ENCODE measurements at places on chromosomes 6 and 20.

- DNase-seq, result no peak
These were observed 20.9 kb upstream of the SMOC2 start for GRCh38 chr6:168420084-168420483.

DNA sequence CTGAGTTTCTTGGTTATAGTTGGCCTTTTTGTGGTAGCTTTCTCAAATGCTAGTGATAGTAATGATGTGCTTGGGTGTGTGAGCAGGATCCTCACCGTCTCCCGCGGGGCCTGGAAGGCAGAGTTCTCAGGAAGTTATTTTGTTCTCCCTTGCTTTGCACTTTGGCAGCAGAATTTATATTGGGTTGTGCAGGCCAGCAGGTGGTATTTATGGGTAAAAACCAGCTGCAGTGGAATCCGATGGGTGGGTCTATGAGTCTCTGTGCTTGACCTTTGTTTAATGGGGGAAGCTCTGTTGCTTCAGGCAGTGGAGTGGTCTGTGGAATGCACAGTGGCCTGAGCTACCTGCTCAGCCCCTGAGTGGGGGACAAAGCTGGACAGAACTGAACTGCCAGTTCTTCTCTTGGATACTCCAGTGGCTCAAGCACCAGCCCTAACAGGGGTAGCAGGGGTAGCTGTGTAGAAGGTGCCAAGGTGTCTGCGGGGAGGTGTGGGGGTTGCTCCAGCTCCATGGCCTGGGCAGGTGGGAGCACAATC lies 27.3 kb downstream of the IGF2R start:
- no peak for DNase-seq

- no peak for DNase-seq
These were observed 978 bp downstream of the HLA-A start for GRCh38 chr6:29943053-29943966.

GRCh38 chr6:43271944-43272343 lies 26.1 kb upstream of the SLC22A7 start:
- no peak for DNase-seq

- DNase-seq, result no peak
These were observed 48.0 kb downstream of the MUC22 start for GRCh38 chr6:31058128-31058894.

DNA sequence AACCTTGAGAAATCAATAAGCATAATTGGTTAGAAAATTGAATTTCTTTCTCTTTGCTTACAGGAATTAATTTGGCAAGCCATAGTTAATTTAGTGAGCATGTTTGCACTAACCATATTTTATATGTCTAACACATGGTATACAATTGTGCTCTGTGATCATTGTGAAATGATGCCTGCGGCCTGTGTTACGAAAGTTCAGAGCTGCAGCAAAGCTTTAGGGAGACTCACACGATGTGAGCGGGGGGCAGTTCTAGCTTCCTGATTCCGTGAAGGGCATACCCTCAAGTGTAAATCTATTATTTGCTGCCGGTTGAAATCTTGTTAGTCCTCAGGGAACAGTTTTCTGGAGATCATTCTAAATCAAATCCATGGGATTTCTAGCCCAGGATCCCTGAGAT lies 25.5 kb upstream of the ADTRP start:
- DNase-seq, result no peak

GRCh38 chr6:139303185-139303584 lies 11.4 kb upstream of the TXLNB start:
- DNase-seq, result no peak

- DNase-seq, result no peak
These were observed 46.8 kb upstream of the INSM1 start for GRCh38 chr20:20321134-20321533.

DNA sequence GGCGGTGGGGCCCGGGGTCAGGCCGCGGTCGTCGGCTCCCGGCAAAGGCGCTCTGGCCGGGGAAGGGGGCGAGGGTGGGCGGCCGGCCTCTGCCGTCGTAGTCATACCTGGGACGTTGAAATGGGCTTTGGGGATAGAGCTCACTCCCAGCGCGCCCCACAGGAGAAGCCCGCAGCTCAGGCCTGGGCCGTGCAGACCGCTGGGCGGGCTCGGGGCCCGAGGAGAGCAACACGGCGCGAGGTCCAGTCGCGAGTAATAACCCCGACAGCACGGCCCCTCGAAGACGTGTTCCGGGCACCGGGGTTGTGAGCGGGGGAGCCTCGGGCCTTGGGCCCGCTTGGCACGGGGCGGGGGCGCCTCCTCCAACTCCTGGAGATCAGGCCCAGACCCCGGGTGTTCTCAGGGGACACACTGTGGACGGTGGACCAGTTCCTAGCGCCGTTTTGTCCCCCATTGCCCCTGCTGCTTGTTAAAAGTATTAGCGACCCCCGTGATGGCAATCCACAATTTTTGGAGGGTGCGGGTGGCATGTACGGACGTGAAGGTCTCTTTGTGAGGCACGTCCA lies 10.9 kb downstream of the FOXC1 start:
- no peak for DNase-seq

- no peak for DNase-seq
These were observed 80.3 kb upstream of the BMP5 start for GRCh38 chr6:55955684-55956083.

DNA sequence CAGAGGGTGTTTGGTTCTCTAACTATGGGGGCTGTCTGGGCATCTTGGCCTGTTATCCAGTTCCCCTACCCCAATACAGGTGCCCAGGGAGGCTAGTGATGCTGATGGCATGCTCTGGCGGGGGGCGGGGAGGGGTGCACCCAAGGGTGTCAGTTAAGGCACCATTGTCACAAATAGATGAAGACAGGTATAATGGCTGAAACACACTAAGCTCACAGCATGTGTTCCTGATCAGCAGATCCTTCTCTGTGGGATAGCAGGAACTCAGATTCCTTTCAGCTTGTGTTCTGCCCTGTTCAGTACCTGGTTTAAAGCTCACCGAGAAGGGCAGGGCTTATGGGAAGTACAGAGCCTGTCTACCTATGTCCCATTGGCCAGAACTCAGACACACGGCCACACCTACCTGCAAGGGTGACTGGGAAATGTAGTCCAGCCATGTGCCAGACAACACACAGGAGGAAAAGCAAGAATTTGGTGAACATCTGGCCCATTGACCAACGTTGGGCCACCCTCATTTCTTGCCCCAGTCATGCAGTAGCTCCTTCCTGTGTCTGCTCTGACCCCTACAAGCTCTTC lies 3.4 kb upstream of the RSPO4 start:
- no peak for DNase-seq

DNA sequence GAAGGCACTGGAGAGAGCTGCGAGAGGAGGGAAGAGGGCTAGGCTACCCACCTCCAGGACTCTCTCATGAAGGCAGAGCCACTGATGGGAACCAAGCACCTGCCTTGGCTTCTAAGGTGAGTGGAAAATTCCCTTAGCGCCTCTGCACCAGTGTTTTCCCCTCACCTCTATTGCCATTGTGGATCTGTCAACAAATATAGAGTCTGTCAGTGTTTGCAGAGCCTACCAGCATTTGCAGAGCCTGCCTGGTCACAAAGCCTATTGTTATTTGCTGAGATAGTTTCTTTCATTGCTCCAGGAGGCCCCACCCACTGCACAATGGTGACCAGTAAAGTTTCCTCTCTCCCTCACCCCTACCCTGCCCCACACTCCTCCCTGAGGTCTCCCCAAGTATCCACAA lies 141.9 kb downstream of the MRPL14 start:
- DNase-seq, result no peak

DNA sequence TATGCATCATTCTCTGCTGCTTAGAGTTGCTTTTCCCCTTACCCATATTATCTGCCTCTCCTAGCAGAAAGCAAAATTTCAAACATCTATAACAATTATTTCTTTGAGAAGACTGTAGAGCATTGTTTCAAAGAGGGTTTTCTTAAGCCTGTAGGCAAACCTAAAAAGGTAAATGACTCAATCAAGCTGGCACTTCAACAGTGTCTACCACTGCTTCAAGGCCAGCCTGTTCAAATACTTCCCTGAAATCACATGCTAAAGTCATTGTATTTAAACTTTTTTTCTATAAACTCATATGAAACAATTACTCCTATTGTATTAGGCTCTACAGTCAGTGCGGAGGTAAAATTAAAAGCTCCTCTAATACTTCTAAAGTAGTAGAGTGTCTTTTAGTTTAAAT lies 87.1 kb downstream of the OGFRL1 start:
- DNase-seq, result no peak

DNA sequence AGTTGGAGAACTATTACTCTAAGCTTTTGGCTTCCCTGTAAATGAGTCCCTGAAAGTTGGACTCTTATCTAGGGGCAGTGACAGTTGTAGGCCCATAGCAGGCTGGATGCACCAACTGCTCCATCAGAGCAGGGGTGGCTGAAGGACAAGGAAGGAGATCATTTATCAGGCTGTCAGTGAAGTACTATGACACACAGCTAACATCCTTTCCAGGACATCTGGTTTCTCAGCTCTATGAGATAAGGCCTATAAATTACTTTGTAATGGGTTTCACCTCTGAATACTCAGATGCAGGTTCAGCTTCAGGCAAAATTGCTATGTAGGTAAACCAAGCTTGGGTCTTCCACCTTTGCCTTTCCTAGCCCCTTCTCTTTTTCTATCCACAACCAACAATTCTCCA lies 468.5 kb downstream of the KIF16B start:
- no peak for DNase-seq

Data from NCI-H1694 (cell line).